OCI-LY7 (cell line): ENCODE measurements at places on chromosomes 5 and 9. TPM values are rescaled to one million over a fixed set of nuclear protein-coding genes. Genes with fewer than 3 reads are reported as not detected.

Gene FCN1
- 0.30 and 0.42 TPM in 2 replicates for total RNA-seq

Gene PCDHA10
- total RNA-seq = not detected in 2 replicates

Gene C5orf52
- total RNA-seq = not detected in 2 replicates

Gene PCDHAC2
- total RNA-seq = not detected in 2 replicates

Gene DHX29
- total RNA-seq = 17.4 and 19.9 TPM in 2 replicates

Gene MYOT
- total RNA-seq = not detected in 2 replicates
